ENCODE measurements at places on chromosomes 7 and 10.

GRCh38 chr10:77553966-77554365 is 83.6 kb downstream of the KCNMA1 start:
- DNase-seq: no peak

DNA sequence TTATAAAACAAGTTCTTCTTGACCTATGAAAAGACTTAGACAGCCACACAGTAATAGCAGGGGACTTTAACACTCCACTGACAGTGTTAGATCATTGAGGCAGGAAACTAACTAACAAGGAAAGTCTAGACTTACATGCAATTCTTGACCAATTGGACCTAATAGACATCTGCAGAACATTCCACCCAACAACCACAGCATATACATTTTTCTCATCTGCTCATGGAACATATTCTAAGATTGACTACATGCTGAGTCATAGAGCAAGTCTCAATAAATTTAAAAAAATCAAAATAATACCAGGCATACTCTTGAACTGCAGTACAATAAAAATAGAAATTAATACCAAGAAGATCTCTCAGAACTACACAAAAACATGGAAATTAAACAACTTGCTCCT is 219.5 kb upstream of the HPS1 start:
- DNase-seq: no peak

DNA sequence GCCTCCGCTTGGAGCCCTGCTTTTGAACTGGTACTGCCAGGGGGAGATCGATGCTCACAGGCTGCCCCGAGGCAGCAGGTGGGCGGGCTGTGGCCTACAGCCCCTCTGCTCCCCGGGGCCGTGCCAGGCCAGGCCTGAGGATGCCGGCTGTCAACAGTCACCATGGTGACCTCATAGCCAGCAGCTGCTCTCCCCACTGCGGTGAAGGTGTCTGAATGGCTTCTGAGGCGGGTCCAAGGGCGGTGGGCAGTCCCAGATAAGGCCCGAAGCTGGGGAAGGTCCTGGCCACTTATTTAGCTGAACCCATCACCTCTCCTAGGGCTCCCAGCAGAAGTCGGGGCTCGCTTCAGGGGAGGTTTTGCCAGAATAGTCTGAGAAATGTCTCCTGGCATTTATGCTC is 179.3 kb downstream of the ARHGAP12 start:
- DNase-seq: peak; percentile 12

- DNase-seq: no peak
These were observed 50.5 kb upstream of the COL13A1 start for GRCh38 chr10:69751214-69751613.

DNA sequence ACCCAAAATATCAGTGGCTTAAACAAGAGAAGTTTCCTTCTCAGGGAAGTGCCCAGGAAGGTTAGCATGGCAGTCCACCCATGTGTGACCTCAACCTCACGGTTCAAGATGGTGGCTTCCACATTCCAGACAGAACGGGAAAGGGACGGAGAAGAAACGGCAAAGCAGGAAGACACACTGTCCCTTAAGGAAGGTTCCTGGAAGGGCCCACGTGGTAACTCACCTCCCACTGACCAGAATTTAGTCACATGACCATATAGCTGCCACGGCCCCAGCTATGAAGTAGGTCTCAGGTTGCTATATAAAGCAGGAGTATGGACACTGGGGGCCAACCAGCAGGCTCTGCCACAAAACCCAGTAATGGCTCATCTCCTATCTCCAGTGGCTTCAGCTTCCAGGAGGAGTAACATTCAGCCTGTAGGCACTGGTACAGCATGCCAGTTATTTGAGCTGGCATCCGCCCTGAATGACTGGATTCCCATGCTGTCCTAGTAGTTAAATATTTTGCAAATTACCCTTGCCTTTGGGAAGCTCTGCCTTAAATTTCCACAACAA is 278.5 kb upstream of the KLF14 start:
- no peak for DNase-seq

DNA sequence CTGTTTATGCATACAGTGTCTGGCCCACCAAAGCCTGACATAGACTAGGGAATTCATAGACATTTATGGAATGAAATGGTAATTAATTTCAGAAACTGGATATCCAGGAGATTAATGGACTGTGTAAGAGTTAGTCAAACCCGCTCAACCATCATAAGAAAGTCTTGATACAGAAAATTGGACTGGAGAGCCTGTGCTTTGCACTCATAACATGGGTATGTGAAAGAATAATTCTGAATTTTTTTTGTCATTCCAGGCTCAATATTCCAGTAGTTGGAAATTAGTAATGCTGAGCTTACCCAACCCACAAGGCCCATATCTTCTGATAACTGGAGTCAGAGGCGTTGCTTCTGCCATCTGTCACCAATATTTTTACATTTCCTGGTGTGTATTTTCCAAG is 799.7 kb upstream of the IGFBP3 start:
- DNase-seq: no peak

DNA sequence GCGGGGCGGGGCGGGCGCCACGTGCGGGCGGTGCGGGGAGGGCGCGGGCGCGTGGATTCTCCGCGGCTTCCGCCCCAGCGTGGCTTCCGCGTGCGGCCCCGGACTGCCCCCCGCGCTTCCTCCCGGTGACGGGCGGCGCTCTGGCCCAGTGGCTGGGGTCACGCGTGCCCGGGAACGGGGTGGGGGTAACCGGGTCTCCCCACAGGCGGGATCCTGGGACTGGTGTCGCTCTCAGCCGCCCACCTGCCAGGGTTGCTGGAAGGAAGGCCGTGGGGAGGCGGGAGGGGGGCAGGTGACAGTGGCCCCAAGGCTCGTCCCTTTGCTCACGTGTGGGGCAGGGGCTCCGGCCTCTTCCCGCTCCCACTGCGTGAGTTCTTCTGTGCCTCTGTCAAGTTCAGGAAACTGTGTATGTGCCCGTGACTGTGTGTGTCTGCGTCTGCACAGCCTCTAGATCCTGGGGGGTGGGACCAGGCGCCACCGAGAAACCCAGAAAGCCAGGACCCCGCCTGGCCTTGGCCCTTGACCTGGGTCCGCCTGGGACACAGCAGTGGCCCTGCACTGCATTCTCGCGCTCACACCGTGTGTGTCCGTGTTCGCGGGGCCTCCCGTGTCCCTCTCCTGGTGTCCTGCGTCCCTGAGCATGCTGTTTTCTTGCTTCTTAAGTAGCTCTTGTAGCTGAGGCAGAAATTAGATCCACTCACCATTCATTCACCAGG is 919 bp downstream of the MAFK start:
- DNase-seq: no peak

DNA sequence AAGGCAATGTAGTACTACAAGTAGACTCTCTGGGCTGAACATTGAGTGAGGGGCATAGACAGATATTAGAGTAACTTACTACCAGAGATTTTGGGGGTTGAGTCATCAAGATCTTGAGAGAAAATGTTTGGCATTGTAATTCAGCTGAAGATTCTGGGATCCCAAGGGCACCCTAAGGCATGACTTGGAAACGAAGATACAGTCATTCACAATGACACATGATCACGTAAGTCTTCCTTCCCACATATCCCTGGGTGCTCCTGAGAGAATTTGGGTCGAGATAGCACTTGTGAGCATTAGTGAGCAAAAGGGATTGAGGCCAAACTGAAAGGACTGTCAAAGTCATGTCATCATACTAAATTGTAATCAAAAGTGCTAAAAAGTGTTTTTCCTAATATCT is 192.5 kb upstream of the PCLO start:
- no peak for DNase-seq

DNA sequence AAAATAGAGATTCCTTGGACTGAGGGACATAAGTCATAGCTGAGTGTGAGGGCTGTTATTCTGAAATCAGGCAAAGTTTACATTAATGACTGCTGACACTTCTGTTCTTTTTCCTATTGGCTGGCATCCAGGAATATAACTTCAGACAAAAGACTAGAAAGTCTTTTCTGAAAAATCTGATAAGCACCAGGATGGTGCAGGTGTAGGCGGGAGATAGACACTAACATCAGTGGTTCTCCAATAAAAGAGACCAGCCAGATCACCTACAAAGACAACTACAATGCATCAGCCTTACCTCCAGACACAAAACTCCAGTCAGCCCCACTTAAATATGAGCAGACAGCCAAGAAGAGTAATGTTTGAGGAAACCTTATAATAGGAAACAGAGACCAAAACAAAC is 168.3 kb upstream of the LRGUK start:
- DNase-seq: no peak

DNA sequence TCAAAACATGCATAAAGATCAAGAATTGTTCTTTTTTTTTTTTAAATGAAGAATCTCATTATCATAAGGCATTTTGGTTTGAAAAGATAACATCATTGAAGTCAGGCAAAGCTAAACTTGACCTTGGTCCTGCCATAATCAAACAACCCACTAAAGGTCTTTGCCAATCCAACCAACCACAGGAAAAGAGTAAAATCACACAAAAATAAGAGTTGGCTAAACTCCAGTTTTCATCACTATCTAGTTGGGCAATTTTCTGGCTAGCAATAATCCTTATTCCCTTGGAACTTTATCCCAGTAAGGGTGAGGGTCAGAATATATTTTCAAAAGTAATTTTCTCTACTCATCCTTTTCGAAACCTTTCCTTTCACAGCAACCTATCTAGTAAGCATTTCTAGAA is 62.4 kb downstream of the HIBADH start:
- DNase-seq: no peak

DNA sequence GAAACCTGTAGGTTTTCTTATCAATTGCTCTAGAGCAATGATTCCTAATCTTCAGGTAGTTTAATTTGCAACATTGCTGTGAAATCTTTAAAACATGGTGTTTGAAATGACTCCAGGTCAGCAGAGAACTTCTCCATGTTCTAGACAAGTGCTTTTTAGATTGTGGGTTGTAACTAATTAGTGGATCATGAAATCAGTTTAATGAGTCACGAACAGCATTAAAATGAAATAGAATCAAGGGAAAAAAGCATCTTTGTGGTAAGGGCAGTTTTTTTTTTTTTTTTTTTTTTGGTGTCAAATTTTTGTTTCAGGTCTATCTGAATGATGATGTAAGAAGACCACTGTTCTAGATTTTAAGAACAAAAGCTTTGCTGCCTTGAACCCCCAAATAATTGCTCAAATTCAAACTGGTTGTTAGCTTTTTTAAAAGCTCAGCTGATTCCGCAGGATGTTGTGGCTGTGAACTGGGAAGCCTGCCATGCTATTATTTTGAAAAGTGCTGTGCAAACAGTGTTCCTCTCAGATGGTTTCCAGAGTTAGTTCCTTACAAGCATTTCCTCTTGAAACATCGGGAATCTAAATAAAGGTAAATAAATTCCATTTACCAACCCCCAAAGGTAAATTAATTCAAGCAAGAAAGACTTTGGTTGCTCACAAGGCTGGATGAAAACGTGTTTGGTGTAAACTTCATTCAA is 13.1 kb upstream of the PDK4 start:
- no peak for DNase-seq

GRCh38 chr7:123199883-123200282 is at the start of gene SLC13A1:
SLC13A1 (minus strand) TSS chr7:123199969; CDS start chr7:123199946, 23 bp downstream.
- DNase-seq: no peak

GRCh38 chr10:125101049-125101448 is 59.3 kb downstream of the CTBP2 start:
- DNase-seq: no peak

GRCh38 chr10:119997429-119997828 is 104.9 kb downstream of the SEC23IP start:
- DNase-seq: no peak

- no peak for DNase-seq
These were observed 318.3 kb upstream of the ZMIZ1 start for GRCh38 chr10:78750418-78750817.

DNA sequence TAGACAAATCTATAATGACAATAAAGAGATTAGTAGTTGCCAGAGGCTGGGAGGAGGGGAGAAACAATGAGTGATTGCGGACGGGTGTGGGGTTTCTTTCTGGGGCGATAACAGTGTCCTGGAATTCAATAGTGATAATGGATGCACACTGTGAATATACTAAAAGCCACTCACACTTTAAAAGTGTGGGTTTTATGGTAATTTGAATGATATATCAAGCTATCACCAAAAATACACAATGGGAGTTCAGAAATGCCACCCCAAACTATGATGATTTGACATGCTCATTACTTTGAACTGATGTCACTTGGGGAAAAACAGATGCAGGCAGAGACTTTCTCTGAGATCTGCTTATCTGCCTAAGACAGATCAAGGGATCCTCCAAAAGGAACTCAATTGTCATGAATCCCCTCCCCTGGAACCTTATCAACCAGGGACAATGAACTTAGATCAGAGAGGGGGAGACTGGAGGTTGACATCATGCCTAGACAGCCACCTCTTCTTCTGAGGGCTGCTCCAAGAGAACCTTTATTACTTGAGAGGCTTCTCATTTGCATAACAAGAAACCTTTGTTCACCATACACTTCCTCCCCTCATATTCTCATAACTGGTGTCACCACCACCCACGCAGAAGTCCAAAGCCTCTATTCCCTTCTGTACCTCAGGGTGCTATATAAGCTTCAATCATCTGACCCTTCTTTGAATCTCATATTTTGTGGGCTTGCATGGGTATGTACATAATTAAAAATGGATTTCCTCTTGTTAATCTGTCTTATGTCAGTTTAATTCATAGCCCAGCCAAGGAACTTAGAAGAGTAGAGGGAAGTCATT is 14.8 kb upstream of the ZC3HAV1 start:
- DNase-seq: no peak

DNA sequence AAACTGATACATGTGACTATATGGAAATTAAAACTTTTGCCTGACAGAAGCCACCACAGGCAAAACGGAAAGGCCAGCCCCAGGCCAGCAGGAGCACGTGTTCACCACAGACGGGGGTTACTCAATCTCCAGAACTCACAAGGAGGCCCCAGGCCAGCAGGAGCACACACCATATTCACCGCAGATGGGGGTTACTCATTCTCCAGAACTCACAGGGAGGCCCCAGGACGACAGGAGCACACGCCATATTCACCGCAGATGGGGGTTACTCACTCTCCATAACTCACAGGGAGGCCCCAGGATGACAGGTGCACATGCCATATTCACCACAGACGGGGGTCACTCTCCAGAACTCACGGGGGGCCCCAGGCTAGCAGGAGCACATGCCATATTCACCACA is 61.5 kb downstream of the NKX6-2 start:
- no peak for DNase-seq

- DNase-seq: no peak
These were observed 124.3 kb downstream of the THSD7A start for GRCh38 chr7:11707606-11708193.
